Stimulated activated CD4-positive, alpha-beta T cell treated with anti-CD3 and anti-CD28 coated beads, Interleukin-1b, Interleukin-23, amount 100 ng/mL, for 1 hour (primary cell): ENCODE measurements at places on chromosomes 1 and 21.

- no peak for DNase-seq
Measured at GRCh38 chr1:40344597-40344996, 27.5 kb upstream of the COL9A2 start.

- DNase-seq, result no peak
Measured at GRCh38 chr1:51790385-51790784, 88.1 kb downstream of the NRDC start.

DNA sequence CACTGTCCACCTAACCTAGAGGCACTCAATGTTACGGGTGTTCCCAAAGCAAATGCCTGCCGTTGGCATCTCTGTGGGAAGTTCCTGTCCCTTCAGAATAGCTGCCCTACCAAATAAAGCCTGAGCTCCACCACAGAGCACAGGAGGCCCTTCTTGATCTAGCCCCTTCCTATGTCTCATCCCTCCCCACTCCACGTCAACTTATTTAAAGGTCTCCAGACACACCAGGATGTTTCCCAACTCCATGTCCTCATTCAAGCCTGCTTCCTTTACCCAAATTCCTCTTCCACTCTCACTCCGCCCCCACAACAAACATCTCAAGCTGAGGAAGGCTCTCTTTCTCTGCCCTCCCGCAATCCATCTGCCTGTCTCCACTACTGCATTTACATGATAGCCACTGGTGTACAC is 87.7 kb downstream of the TGFBR3 start:
- DNase-seq, result no peak

- no peak for DNase-seq
Measured at GRCh38 chr1:153040950-153041631, at the start of gene SPRR2D. Gene SPRR2D (minus strand): TSS chr1:153041120. CDS start chr1:153040346, 774 bp downstream.

DNA sequence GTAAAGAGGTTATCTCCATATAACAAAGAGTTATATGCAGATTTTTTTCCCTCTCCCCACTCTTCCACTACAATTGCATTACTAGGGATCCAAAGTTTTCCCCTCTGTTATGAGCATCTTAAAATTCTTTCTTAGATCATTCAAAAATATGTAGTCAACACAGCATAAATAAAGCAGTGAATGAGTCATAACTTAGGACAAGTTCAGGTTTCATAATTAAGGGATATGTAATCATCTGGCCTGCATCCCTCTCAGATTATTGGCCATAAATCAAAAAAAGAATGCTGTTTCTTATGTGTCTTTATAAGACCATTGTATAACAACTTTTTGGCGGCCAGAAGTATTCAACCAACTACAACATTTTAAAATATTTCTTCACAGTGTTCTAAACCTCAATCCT is 1526.1 kb downstream of the KCNT2 start:
- no peak for DNase-seq

DNA sequence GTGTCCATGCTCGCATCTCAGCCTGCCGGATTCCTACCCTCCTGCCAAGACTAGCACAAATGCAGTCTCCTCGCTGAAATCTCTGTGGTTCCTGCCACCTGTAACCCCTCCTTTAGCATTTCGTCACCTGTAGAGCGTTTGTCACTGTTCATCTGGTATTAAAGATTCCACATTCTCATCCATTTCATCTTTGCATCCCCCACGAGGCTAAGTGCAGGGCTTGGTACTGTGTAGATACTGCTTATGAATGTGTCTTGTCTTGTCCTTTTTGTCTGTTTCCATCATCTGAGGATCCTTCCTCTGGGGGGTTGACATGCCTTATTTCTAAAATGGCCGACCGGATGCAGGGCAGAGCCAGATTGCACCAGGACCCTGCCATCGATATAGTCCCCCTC is 53.7 kb upstream of the DNAJC6 start:
- no peak for DNase-seq
